AG08396 (cell line): ENCODE measurements at places on chromosomes 2 and 18.
A peak's percentile ranks its signal among the peaks of the same experiment; 100 is the strongest.

DNA sequence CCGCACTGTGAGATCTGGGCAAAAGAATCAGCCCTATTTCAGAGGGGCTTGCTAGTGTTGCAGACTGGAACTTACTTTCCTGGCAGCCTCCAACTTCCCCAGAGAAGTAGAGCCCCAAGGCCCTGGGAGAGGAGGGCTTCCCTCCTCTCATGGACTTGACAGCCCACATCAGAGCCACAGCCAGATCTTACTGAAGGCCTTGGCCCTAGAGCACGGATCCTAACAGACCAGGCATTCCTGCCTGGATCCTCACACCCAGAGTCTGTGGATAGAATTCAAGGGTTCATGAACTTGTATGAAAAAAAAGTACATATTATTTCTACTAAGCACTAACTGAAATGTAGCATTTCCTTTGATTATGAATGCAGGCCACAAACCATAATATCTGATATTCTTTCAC lies 8.3 kb downstream of the WIPF1 start:
- DNase-seq = no peak

DNA sequence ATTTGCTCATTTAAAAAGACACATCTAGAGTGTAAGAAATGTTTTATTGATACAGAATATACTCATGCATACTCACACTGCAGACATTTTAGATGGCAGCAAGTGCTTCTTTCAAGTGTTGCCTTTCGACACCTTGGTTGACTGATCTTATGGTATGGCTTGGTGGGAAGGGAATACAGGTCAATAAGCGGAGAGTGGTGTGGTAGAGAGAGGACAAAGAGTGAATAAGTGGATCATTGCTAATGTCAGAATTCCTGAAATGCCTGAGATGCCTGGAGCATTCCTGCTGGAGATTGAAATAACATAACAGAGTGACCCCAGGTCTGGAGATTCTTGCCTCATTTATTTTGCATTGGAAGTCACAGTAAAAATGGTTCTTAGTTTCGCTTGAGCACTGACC lies 76.7 kb downstream of the RND3 start:
- peak; percentile 36 for DNase-seq

GRCh38 chr2:46857871-46858701 lies 57.5 kb downstream of the MCFD2 start:
- peak; percentile 61 for DNase-seq

GRCh38 chr2:55961318-55961911 lies 37.8 kb upstream of the EFEMP1 start:
- DNase-seq = peak; percentile 29

DNA sequence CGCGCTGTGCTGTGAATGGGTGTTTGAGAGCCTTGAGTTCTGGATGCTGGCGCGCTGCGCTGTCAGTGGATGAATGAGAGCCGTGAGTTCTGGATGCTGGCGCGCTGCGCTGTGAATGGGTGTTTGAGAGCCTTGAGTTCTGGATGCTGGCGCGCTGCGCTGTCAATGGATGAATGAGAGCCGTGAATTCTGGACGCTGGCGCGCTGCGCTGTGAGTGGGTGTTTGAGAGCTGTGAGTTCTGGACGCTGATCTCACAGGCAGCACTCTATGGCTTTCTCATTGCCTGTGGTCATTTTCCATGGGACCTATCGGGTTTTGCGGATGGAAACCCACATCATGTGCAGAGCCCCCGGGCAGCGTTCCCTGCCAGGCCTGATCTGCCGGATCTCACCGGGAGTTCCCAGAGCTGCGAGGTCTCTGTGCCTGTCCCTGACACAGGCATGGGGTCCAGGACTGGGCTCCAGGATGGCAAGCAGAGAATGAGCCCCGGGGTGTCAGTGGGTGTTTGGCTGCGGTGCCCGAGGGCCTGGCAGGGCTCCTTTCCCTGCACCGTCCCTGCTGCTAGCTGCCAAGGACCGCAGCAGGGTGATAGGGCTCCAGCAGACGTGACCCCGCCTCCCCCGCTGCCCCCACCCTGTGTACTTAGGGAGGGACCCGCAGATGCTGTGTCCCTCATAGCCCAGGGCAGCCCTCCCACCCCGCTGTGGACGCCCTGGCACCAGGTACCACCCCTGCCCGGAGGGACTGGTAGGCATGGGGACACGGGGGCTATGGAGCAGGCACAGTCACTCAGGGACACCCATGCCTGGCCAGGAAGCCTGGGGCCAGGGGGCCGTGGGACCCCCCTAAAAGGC lies 9.7 kb downstream of the PDCD1 start:
- DNase-seq = no peak

- DNase-seq = no peak
Measured at GRCh38 chr2:121333834-121334558, 49.0 kb upstream of the TFCP2L1 start.

DNA sequence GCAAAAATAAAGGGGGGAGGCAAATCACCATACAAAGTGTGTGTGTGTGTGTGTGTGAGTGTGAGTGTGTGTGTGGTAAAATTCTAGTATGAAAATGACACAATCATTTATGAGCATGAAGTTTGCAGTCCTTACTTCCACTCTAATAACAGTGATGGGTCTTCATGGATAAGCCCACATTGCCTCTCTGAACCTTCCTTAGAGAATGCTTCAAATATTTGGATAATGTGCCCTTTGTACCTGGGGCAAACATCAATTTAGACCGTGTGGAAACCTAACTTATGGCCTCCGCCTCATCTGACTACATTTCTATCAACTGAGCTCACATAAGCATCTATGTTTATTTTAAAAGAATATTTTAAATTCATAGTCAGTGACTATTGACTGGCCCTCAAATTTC lies 3.7 kb downstream of the SCN9A start:
- DNase-seq = peak; percentile 49

DNA sequence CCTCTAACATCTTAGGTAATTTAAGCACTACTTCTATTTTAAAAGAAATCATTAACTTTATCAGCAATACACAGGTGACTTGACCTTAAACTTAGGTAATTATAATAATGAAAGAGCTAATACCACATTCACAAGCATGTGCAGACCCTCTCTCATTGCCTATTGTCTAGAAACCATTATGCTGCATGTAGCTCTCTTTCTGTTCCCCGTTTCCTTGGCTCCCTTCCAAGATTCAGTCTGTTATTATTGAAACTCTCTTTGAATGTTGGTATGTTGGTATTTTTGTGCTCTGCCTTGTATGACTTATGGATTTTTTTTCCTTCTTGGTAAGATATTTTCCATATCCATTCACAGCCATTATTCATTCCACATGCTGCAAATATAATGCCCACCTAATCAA lies 201.2 kb downstream of the CDCA7 start:
- no peak for DNase-seq

DNA sequence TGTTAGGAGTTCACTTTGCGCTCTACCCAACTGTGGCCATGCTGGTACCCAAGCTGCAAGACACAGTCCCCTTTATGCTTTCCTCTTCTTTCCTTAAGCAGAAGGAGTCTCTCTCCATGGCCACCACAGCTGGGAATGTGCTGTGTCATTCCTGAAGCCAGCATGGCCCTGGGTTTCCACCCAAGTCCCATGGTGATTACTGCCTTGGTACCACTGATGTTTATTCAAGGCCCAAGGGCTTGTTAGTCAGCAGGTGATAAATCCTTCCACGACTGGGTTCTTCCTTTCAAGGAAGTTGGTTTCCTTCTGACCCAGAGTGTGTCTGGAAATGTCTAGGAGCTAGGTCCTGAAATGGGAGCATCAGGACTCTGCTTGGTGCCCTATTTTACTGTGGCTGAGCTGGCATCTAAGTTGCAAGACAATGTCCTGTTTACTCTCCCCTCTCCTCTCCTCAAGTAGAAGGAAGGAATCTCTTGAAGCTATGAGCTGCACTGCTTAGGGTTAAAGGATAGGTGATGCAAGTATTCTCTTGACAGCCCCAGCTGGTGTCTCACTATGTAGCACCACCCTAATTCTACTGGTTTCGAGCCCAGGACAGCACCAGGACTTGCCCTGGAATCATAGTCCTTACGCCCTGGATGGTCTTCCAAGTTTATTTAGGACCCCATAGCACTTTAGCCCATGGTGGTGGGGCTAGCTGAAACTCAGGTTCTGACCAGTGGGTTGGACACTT lies 18.7 kb upstream of the NUP35 start:
- DNase-seq = no peak

DNA sequence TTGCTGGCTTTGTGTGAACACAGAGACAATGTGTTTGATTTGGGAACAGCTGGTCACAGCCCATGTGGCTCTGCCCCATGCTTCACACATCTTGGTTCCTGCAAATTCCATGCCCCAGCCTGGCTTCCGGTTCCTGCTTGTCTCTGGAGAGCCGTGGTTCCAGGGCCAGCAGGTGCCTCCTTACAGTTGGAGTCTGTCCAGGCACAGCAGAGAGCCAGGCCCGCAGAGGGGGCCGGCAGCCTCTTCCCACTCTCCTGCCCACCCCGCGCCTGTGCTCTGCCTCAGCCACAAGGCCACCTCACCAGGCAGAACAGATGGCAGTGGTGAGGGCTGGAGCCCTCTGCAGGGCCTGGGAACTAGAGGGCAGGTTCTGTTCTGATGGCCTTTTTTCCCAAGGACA lies 81.5 kb downstream of the LDLRAD4 start:
- DNase-seq = no peak

DNA sequence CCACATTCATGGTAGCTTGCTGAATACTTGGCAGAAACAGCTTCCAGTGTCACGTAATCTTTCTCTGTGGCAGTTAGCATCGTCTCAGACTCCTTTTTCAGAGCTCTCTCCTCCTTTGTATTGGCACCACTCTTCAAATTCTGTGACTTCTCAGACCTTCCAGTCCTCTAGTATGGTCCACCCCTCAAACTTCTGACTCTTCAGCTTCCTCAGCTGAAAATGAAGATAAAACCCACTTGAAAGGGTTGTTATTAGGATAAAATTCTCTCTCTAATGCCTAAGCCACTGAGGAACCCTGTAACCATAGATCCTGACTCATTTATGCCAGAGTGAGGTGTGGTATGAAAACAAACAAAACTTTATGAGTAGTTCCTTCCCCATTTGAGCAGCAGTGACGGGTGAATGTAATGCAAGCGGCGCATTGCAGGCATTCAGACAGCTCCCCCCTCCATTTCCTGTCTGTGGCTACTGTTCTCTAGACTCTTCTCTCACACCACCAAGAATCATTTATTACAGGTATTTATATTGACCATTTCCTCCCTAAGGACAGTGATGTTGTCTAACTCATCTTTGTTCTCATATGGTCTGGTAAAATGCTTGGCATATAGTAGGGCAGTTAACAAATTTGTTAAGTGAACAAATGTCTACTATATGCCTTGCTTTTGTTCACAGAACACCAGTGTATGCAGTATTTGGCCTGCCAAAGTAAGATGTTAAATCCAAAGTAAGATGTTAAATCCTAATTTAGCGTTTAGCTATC lies 35.3 kb downstream of the GALNT1 start:
- peak; percentile 55 for DNase-seq

DNA sequence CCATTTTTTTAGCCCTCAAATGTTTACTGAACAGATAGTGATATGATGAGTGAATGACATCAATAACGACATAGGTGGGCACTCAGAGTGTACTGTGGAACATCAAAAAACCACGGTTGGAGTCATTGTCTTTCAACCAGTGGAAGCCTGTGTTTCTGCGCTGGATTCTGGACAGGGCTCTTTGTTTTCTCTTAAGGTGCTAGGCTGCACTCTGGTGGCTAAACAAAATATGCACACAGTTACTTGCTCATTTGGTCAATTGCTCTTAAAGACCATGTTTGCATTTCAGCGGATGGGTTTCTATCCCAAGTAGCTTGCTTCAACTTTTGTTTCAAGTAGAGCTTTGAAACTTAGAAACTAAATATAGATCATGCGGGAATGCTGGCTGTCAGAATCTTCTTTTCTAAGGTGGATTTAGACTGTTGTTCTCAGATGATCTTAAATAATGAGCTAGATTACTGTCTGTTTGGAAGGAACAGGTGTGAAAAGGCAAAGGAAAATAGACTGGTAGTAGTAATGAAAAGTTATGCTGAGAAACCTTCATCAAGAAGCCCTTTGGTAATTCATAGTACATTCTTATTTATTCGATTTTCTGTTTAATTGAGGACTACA lies 48.5 kb upstream of the LYPD6B start:
- peak; percentile 76 for DNase-seq

DNA sequence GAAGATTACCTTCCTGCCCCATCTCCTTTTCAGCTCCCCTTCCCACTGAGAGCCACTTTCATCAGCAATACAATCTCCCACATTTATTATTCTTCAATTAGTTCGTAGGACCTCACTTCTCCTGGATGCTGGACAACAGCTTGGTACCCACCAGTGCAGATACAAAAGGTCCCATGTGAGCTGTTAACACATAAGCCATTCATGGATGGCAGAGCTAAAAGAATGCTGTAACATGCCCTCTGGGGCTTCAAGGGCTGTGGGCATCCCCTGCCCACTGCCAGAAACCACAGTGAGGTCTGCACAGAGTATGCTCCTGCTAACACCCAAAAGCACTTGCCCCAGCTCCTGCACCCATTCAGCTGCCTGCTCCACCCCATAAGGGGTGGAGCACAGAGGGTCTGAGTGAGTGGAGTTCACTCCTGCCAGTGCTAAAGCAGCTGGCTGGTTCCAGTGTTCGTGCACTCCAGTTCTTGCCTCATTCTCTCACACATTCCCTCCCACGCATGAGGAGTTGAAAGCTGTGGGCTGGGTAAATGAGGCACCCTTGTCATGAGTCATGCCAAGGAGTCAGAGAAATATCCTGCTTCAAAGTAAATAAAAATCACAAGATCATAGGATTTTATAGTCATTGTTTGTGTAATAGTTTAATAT lies 305.9 kb upstream of the TMEFF2 start:
- no peak for DNase-seq

DNA sequence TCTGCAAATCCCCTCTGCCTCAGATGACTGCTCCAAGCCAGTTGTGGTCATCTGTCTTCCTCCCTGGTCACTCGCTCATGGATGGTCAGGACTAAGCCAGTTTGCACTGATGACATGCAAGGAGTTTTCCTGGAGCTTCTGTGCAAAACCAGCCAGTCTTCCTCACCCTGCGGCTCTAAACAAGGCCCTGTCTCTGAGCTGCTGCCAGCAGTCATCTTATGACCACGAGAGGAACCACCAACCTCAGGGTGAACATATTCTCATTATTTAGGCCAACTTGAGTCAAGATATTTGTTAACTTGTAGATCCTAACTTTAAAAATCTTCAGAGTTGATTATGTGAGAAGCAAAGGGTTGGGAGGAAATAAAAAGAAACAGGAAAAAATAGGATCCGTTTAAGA lies 119.9 kb upstream of the CAB39 start:
- no peak for DNase-seq

- DNase-seq = no peak
Measured at GRCh38 chr2:83534416-83534815, 924.7 kb downstream of the SUCLG1 start.

- no peak for DNase-seq
Measured at GRCh38 chr2:36549165-36549574, 48.8 kb downstream of the FEZ2 start.

DNA sequence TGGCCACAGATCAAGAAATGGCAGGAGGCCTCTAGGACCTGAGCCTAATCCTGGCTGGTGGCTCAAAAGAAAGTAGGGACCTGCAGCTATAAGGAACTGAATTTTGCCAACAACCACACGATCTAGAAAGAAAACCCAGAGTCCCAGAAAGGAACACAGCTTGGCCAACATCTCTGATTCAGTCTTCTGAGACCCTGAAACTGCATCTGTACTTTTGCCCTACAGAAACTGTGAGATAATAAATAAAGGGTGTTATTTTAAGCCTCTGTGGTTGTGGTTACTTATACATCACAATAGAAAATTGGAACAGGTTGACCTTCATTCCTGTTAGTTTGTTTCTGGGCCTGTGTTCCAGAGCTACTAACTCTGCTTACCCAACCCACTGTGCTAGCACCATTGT lies 356.8 kb upstream of the ST6GAL2 start:
- DNase-seq = no peak

GRCh38 chr2:97068074-97068473 lies 26.6 kb downstream of the FAHD2B start:
- DNase-seq = no peak
